Cardiac ventricle fibroblast (primary cell): ENCODE measurements at places on chromosomes 12 and 14. TPM values are rescaled to one million over a fixed set of nuclear protein-coding genes. Genes with fewer than 3 reads are reported as not detected.

GNB3 gene
- total RNA-seq, result 0.20 and 2.4 TPM in 2 replicates

HNF1A gene
- total RNA-seq, result not detected in 2 replicates

HOTAIR gene
- total RNA-seq, result not detected in 2 replicates

PTGDR gene
- total RNA-seq, result 0.29 and 0.37 TPM in 2 replicates

PCBP2 gene
- total RNA-seq, result 506 and 512 TPM in 2 replicates

HCAR3 gene
- total RNA-seq, result not detected in 2 replicates

PRIMA1 gene
- total RNA-seq, result not detected in 2 replicates

FAM186B gene
- 0.06 and 0.15 TPM in 2 replicates for total RNA-seq

OAS2 gene
- total RNA-seq, result 8.3 and 8.4 TPM in 2 replicates

CFAP54 gene
- 0.12 and 1.0 TPM in 2 replicates for total RNA-seq

IRF2BPL gene
- 23.1 and 23.7 TPM in 2 replicates for total RNA-seq

AHNAK2 gene
- 56.2 and 56.9 TPM in 2 replicates for total RNA-seq

TNS2 gene
- total RNA-seq, result 92.5 and 97.3 TPM in 2 replicates

MDGA2 gene
- total RNA-seq, result not detected in 2 replicates

ESR2 gene
- not detected in 2 replicates for total RNA-seq

TAS2R8 gene
- total RNA-seq, result not detected in 2 replicates

FITM1 gene
- 0.20 TPM in 1 of 2 replicates, not detected in the other for total RNA-seq

CABP1 gene
- 0.44 TPM in 1 of 2 replicates, not detected in the other for total RNA-seq

SLC6A15 gene
- 2.9 and 3.2 TPM in 2 replicates for total RNA-seq

AQP5 gene
- total RNA-seq, result 7.6 and 8.0 TPM in 2 replicates

KRT74 gene
- not detected in 2 replicates for total RNA-seq

CACNA2D4 gene
- 1.3 and 3.0 TPM in 2 replicates for total RNA-seq

ST8SIA1 gene
- 4.0 and 5.2 TPM in 2 replicates for total RNA-seq

ZNF891 gene
- 1.00 and 1.2 TPM in 2 replicates for total RNA-seq

XRCC3 gene
- 3.6 and 13.5 TPM in 2 replicates for total RNA-seq

MORN3 gene
- total RNA-seq, result 0.12 and 0.15 TPM in 2 replicates

FKBP3 gene
- 25.8 and 30.8 TPM in 2 replicates for total RNA-seq

HOXC12 gene
- not detected in 2 replicates for total RNA-seq

DYNLL1 gene
- 242 and 291 TPM in 2 replicates for total RNA-seq

RNASE1 gene
- 1.7 and 3.6 TPM in 2 replicates for total RNA-seq

DCAF11 gene
- total RNA-seq, result 41.8 and 49.5 TPM in 2 replicates
